ENCODE measurements at places on chromosomes 5 and 9.
A peak's percentile ranks its signal among the peaks of the same experiment; 100 is the strongest.

GRCh38 chr5:83471405-83472212 is at the start of gene VCAN:
Gene VCAN, plus strand, starts transcription at chr5:83471744. Its CDS starts 11,775 bp downstream, at chr5:83483519.
- DNase-seq: peak; percentile 76

DNA sequence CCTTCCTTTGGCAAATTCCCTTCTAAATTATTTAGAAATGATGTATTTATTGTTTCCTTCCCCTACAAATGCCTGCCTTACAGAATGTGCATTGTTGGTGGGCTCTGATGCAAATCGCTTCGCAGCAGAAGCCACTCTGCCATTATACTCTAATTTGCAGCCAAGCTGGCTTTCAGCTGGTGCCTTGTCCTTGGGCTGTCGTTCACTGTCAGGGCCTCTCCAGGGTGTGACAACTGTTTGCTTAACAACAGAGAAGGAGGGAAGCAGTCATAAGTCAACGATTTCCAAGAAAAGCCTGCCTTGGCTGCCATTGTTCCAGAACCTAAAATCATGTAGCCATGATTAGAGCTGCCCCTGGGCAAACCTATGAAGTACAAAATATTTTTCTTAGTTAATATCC is 260.1 kb upstream of the RGMB start:
- no peak for DNase-seq

DNA sequence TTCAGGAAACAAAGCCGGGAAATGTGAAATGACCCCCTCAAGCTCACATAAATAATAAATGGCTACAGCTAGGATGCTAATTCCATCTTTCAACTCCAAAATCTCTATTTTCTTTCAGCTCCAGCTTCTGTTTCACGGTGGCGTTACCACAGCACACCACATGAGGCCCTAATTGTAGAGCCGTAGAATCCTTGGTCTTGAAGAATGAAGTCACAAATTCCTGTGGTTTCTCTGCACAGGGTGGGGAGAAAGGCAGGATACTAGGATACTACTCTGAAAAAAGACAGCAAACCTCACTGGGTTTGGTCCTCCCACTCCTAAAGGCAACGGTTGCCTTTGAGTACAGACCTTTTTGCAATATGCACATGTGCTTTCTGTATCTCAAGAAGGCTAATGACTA is 13.9 kb upstream of the RARS1 start:
- DNase-seq: peak; percentile 93

- DNase-seq: no peak
Measured at GRCh38 chr5:1807451-1808185, 6.4 kb downstream of the NDUFS6 start.

DNA sequence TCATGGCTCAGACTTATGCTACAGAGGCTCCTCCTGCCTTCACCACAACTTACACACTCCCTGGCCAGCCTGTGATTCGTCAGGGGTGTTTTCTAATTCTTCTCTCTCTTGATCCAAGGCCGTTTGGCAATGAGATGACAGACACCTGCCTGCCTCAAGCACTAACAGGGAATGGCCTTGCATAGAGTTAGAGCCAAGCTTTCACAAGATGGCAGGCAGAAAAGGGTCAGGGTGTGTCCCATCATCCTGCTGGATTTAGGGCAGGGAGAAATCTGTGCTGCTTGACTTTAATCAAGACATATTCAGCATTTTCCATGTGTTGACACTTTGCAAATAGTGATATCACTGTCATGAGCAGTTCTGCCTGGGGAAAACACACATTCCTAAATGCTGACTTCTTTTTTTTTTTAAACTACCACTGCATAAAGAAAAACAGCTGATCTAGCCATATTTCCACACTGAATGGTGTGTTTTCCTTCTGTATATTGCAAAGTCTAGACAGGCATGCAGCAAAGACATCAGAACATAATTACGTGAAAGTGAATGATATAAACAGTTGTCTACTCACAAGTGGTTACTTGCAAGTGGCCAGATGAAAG is 95.0 kb upstream of the SLC25A48 start:
- DNase-seq: peak; percentile 18

DNA sequence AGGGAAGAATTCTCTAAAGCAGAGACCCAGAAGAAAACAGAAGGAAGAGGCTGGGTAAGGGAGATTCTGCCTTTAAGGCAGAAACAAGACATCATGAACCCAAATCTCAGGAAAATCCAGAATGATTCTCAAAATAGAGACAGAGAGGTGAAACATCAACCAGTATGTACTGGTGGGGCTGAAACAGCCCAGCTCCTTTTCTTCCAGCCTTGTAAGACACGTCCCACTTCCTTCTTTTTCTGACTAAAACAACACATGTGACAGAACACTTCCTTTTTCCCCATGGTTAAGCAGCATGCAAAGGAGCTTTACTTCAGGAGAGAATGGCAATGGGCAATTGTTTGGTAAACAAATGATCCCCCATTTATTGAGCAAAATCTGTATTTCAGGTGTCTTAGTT is 230.8 kb upstream of the NR4A3 start:
- DNase-seq: no peak

GRCh38 chr5:124948062-124948753 is 201.8 kb upstream of the ZNF608 start:
- no peak for DNase-seq

DNA sequence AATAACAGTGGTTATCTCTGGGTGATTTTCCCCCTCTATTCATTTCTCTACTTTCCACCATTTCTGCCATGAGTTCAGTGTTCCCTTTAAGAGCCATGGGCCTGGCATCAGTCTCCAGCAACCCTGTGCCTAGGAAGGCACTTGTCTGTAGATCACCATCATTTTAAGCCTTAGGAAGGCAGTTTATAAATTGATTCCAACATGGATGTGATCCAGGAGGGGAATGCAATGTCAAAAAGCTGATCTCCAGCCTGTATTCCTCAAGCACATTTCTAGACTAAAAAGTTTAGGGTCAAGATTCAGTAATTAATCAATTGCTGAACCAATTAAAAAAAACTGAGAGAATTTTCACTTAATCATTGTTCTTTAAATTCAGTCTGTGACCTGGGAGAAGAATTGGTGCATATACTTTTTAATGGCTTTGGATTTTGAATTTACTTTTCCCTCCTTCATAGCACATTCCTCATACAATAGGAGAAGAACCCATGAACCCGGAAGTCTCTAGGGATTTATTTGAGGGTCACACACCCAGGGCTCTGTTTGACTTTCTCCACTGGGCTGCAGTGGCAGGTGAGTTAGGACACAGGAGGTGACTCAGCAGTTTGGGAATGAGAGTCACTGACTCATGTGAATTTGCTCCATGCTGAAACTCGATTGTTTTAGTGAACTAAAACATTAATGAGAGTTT is 6.1 kb upstream of the ERMP1 start:
- DNase-seq: peak; percentile 76

DNA sequence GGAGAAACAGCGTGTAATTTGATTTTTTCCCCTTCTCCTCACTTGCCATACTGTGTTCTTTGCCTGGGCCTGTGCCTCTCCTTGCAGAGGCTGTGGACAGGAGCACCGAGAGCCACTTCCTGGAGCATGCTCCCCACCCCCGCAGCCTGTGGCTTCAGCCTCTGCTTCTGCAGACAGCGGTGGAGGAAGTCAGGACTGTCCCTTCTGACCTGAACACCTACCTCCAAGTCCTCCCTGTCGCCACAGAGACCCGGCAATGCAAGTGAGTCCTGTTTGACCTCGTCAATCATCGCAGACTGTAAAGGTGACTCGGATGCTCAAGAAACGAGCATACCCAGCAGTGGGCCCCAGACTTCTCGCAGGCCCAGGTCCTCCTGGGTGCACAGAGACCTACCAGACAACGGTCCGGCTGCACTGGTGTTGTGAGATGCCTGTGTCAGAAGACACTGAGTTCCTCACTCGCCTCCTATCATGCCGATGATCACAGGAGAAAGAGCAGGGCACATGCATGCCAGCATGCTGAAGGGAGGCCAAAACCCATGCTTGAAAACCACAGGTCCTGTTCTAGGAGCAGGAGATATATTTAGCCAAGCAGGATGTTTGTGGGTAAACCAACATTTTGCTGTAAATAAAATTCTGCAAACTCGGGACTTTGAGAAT is 198.8 kb downstream of the AUH start:
- DNase-seq: no peak

GRCh38 chr5:135207866-135208265 is 173.8 kb upstream of the PITX1 start:
- no peak for DNase-seq

GRCh38 chr5:89293810-89294209 is 410.8 kb upstream of the MEF2C start:
- peak; percentile 81 for DNase-seq

DNA sequence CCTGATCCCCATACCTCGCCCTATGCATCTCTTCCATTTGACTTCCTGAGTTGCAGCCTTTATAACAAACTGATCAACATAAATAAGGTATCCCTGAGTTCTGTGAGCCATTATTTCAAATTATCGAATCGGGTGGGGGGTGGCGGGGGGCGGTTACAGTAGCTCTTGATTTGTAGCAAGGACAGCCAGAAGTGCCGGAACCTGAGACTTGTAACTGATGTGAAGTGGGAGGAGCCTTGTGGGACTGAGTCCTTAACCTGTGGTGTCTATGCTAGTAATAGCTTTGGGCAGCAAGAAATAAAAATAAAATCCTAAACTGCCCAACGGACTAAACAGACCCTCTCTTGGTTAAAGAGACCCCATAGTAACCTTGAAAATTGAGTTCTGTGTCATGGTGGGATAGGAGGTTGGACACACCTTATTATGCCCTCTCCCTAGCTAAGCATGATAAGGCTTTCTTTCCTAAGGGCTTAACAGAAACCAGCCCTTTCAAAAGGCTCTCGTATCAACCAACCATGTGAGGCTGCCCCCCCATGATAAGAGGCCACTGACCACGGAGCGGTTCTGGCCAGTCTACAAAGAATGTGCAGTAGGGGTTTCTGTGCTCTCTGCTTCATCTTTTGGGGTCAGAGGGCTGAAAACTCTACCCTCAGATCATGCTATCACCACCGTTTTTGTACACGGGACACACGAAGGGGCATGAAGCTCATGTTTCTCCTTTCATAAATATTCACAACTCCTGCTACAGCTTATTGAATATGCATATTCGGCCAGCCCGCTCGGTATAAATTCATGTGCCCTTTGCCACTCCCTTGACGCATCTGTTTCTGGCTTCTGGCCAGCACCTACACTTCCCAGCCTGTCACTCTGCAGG is 39.5 kb upstream of the IQGAP2 start:
- DNase-seq: no peak
